ENCODE measurements at places on chromosomes 16 and 17. TPM values are rescaled to one million over a fixed set of nuclear protein-coding genes. Genes with fewer than 3 reads are reported as not detected.

The ANTKMT gene
- total RNA-seq: 71.1 TPM

The HP gene
- total RNA-seq: not detected

The SYNRG gene
- 9.2 TPM for total RNA-seq

The WFIKKN1 gene
- 0.04 TPM for total RNA-seq

The CLDN6 gene
- total RNA-seq: not detected

The CACNG3 gene
- total RNA-seq: not detected

The KRTAP4-3 gene
- not detected for total RNA-seq

The PPP1R27 gene
- not detected for total RNA-seq

The CCL7 gene
- not detected for total RNA-seq

The CLEC3A gene
- 0.15 TPM for total RNA-seq

The FBXW10 gene
- total RNA-seq: not detected
